RWPE1 (cell line): ENCODE measurements at places on chromosomes 5 and 9.

DNA sequence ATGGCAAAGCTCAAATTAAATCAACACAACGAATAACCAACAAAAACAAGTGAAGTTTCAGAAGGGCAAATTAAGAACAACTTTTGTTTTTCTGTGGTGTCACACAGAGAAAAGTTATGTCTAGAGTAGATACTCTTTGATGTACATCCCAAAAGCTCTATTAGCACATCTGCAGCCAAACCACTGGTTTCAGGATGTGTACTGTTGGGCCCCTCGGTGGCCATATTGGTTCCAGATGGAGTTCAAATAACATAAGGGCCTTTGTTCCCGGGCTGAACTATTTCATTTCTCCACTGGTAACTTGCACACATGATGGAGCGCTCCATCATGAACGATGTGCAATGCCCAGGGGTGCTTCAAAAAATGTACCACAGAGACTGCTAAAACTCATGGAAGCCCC is 126.1 kb downstream of the SEMA5A start:
- no peak for DNase-seq

GRCh38 chr5:98938464-98938863 is 9.7 kb upstream of the CHD1 start:
- peak; percentile 30 for DNase-seq

GRCh38 chr5:40224421-40224820 is 455.3 kb upstream of the PTGER4 start:
- DNase-seq, result no peak

DNA sequence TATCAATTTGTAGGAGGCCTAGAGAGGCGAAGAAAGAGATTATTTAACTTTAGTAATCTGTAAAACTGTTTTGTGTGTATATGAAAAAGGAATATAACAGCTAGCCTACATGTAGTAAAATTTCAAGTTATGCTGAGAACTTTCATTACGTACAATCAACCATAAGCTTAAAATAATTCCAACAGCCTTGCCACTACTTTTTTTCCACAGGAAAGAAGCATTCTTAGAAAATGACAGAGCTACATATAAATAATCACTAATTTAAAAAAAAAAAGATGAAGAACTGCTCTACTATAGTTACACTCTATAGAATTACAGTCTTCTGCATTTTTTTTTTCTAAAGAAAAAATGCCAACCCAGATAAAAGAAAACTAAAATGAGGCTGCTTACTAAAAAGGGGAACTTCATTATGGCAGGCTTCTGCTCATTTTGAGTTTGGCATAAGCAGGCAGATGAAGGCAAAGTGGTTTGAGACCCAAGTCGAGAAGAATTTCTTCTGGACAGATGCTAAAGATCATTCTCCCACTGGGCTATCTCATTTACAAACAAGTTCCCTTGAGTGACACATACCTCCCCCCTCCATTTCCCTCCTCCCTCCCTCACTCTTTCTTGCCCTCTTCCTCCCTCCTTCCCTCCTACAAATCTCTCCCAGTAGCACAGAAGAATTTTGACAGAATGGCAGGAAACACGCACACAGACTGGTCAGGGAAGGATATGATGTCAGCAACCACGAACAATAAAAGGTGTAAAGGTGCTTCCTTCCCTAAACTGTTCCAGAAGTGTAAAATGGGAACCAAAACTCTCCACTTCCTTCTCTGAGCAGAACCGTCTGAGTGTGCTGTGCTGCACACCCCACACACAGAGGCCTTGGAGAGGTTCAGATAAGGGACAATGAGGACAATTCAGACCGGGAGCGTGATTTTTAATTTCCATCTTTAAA is 56.1 kb downstream of the MEF2C start:
- DNase-seq, result no peak

DNA sequence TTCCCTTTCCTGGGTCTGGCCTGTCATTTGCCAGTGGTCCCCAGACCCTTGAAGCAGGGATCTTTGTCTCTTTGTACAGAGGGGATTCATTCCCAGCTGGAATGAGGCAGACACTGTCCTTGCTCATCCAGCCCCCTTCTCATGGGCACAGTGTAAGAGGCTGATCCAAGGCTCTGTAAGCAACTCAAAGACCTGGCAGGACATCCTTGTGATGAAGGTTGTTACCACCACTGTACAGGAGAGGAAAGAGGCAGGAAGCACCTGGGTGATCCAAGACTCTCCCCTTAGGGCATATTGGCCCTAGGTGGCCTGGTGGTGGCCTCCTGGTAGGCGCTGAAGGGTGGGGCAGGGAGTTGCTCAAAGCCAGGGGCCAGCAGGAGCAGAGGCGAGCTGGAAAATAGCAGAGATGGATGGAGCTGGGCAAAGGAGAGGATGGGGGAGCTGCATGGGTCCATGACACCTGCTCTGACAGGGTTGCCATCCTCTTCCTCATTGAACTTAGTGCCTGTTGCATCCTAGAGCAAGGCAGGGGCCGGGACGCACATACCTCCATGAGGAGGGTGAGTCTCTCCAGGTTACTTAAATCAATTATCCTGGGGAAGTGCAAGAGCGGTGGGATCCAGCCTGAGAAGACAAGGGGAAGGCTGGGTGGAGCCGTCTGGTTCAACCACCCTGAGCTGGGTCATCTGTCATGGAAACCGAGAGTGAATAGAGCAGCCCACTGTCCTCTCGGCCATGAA is 9.8 kb upstream of the GADD45G start:
- no peak for DNase-seq
